Kidney epithelial cell (primary cell): ENCODE measurements at places on chromosomes 12 and 14. TPM values are rescaled to one million over a fixed set of nuclear protein-coding genes. Genes with fewer than 3 reads are reported as not detected.

Gene GLS2
- total RNA-seq = 2.3 and 3.3 TPM in 2 replicates

Gene ACTR10
- total RNA-seq = 83.6 and 137 TPM in 2 replicates

Gene CCDC177
- total RNA-seq = under 0.01 and 0.13 TPM in 2 replicates

Gene APOLD1
- 1.4 and 2.0 TPM in 2 replicates for total RNA-seq

Gene SETD1B
- 8.1 and 9.6 TPM in 2 replicates for total RNA-seq

Gene ACOT6
- total RNA-seq = not detected in 2 replicates

Gene GYS2
- total RNA-seq = not detected in 2 replicates

Gene ART4
- not detected in 2 replicates for total RNA-seq

Gene KLRD1
- total RNA-seq = under 0.01 and 1.5 TPM in 2 replicates

Gene GNG2
- total RNA-seq = 3.3 and 4.1 TPM in 2 replicates

DNA sequence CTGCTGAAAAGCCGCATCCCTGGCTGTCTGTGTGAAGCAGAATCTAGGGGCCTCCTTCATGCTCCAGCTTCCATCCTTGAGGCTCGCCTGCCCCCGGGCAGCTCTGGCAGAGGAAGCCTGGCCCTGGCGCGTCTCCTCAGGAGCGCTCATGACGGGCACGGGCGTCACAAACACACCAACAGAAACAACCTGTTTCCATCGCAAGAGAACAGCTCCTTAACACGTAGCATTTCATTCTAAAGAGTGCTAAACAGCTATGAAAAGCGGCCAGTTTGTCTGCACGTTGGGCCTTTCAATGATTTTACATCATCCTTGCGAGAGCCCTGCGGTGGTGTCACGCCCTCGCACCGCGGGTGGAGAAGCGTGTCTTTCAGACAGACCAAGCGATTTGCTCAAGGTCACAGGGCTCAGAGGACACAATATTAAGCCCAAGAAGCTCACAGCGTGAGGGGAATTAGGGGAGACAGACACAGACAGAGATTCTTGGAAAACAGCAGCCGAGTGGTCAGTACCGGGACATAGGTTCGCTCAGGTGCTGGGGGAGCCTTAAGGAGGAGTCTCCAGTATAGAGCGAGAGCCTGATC is 4.9 kb downstream of the ADGRD1 start:
- DNase-seq = no peak

DNA sequence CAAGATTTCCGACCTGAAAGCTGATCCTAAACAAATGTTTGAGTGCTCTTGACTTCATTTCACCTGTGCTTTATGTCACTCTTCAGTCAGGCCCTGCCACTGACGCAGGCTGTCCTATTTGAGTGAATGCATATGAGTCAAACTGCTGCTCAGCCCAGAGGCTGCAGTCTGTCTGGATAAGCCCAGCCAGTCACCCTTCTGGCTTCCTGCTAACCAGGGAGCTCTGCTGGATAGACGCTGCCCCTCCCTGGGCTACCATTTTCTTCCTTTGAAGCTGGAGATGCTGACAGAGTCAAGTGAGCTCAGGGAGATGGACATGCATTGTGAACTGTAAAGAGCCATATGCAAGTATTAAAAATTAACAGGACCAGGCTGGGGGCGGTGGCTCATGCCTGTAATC is 5.1 kb upstream of the TUNAR start:
- DNase-seq = no peak

DNA sequence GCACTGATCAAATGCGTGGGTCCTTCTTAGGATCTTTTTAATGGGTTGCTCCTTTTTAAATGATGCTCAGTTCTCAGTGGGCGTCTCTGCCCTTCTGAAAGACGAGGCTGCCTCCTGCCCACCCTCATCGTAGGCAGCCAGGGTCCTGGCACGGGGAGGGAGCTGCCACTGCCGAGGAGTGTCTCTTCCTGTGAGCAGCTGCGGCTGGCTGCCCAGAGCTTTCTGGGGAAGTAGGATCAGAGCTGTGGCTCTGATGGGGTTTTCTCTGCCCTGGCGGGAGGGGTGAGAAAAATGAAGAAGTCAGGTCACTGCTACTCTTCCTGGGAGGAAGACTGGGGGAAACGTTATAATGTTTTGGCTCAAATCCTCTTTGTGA is 31.1 kb upstream of the BEGAIN start:
- DNase-seq = no peak

DNA sequence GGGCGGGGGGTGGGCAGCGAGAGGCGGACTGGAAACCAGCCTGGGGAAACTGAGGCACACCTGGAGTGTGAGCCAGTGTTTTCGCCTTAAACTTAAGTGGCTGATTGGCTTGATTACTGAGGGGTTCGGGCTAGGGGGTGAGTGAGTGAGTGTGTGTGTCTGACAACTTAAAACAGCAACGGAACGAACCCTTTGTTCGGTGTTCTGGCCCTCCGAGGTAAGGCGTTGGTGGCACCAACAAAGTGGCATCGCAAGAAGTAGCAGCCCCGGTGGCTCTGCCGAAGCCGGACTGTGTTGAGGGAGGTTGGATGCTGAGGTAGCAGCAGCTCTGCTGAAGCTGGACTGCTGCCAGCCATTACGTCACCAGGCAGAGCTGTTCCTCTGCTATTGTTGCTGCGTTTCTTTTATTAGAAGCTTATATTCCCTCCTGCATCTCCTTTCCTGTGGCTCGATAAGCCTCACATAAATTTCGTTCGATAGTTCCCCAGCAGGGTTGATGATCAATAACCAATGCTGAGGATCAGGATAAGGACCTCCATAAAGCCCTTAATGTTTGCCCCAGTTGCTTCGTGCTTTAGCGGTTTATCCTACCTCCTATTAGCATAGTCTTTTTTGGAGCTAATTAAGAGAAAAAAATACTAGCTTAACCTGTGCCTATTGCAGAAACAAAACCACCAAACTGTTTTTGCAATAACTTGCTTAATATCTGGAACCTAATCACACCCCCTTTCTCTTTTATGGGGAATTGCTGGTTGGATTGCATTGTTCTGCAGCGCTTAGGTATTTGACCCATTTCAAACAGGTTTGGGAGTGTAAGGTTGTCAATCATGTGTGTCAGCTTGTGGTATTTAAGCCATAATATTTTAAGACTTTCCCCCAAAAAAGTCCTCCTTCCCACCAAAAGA is 1.3 kb downstream of the GPR137C start:
- DNase-seq = peak; percentile 68

- DNase-seq = no peak
Measured at GRCh38 chr14:100709289-100710284, 17.1 kb upstream of the DLK1 start.

DNA sequence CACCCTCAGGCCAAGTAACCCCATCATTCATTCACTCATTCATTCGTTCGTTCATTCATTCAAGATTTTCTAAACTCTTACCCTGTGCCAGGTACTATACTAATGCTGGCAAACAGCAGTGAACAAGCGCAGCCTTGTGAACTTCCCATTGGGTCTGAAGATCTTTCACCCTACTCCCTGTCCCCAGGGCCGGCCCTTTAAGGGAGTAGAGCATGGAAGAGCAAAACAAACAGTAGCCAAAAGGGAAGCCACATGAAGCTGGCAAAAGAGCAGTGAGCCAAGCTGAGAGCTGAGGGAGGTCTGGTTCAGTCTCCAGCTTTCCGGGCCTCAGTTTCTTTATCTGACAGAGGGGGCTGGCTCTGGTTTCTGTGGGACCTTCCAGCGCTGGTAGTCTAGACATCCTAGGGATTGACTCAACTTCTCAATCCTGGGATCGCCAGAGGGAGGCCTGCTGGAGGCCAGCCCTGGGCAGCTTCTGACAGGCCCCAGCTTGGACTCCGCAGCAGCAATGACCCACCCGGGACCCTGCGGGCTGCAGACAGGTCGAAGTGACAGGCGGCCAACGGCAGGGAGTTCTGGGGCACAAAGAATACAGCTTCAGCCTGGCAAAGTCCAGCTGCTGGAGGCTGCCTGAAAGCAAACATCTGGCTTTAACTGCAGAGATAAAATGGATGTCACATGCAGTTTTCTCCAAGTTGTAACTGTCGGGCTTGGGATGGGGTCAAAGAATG is 27.1 kb downstream of the ACTN1 start:
- no peak for DNase-seq

GRCh38 chr14:24078146-24078545 is 6.8 kb downstream of the CPNE6 start:
- no peak for DNase-seq

DNA sequence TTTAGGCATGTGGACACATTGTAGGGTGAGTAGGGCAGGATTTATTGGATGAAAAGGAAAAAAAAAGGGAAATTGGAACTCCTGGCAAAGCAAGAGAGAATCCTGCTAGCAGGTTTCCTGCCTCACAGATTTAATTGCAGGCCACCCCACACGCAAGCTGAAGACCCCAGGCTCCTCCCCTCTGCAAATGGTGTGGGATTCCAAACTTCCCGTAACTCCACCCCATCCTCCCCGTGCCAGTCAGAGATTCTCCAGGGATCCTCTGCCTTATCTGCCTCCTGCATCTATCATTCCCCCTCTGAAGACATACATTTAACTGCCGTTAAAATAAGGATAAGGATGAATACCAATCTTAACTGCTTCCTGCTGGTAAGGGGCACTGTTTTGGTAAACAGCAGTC is 249.8 kb upstream of the GARIN2 start:
- DNase-seq = no peak

DNA sequence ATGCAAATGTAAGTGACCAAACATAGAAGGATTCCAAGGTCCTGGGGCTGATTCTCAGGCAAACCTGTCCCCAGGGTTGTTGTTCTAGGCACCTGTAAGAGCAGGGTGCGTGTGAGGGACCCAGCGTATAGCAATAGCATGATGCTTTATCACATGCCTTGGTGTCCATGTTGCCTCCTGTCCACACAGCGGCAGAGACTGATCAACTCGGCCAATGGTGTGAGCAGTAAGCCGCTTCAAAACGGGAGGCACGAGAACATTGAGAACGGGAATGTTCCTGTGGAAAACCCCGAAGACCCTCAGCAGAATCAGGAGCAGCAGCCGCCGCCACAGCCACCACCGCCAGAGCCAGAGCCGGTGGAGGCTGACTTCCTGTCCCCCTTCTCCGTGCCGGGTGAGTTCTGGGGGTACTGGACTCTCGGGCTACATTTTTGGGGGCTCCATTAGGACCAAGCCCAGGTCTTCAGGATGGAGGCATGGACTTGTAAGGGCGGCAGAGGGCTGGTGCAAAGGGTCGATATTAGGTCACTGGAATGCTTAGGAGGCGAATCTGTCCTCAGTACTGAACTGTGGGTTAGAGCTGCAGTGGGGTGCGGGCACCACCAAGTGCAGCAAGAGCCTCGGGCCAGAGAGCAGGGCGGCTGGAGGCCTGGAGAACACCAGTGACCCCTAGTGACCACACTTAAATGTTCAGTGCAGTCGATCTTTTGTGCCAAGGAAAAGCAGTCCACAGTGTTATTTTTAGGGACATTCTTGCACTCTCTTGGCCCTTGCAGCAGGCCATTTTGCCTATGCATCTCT is 57.2 kb upstream of the RIN3 start:
- no peak for DNase-seq

- no peak for DNase-seq
Measured at GRCh38 chr14:68807987-68808386, 15.1 kb upstream of the ZFP36L1 start.

- no peak for DNase-seq
Measured at GRCh38 chr14:34324363-34324795, 137.7 kb downstream of the SPTSSA start.

- DNase-seq = no peak
Measured at GRCh38 chr12:123141615-123142517, 9.0 kb downstream of the PITPNM2 start.

DNA sequence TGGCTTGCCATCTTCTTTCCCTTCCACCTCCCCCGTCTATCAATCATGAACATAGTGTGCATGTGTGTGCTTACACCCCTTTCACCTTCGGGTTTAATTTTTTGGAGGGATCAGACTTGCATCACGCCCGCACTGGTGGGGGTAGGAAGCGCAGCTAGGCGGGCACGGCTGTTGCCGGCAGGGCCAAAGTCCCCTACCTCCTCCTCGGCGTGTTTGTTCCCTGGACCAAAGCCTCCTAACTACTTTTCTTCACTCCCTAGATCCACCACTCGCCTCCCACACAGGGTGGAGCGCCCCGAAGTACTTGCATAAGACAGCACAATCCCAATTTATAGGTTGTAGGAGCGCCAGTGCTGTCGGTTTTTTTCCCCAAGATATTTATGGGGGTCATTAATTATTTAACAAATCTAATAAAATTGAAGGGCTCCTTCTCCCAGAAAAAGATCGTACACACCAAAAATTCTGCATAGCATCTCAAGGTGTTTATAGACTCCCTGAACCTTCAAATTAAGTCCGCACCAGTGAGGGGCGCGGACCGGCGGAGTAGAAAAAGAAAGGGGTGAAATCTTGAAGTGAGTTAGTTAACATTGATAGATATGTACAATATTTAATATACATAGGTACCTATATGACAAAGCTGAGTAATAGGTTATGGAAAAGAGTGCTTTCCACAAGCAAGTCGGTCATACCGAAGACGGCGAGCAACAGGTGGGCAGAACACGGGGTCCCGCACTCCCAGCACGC is 717 bp downstream of the PKP2 start:
- DNase-seq = no peak

DNA sequence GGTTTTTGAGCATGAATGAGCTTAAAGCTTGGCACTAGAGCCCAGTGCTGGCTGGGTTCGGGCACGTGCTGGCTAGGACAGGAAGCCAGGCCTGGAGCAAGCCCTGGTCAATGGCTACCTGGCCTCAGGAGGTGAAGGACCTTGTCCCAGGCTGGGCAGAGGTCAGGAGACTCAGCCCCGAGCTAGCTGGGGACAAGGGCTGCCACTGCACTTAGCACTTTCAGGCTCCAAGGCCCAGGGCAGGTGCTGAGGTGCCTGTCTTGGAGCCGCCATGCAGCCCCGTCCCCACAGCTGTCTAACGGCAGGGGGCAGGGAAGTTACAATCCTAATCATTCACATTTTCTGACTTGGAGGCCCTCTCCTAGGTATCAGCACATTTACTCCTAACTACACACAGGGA is 4.3 kb upstream of the AQP6 start:
- DNase-seq = no peak

GRCh38 chr12:16189849-16190248 is 87.6 kb downstream of the SLC15A5 start:
- no peak for DNase-seq

- DNase-seq = no peak
Measured at GRCh38 chr14:104390941-104391901, 188.3 kb upstream of the C14orf180 start.

DNA sequence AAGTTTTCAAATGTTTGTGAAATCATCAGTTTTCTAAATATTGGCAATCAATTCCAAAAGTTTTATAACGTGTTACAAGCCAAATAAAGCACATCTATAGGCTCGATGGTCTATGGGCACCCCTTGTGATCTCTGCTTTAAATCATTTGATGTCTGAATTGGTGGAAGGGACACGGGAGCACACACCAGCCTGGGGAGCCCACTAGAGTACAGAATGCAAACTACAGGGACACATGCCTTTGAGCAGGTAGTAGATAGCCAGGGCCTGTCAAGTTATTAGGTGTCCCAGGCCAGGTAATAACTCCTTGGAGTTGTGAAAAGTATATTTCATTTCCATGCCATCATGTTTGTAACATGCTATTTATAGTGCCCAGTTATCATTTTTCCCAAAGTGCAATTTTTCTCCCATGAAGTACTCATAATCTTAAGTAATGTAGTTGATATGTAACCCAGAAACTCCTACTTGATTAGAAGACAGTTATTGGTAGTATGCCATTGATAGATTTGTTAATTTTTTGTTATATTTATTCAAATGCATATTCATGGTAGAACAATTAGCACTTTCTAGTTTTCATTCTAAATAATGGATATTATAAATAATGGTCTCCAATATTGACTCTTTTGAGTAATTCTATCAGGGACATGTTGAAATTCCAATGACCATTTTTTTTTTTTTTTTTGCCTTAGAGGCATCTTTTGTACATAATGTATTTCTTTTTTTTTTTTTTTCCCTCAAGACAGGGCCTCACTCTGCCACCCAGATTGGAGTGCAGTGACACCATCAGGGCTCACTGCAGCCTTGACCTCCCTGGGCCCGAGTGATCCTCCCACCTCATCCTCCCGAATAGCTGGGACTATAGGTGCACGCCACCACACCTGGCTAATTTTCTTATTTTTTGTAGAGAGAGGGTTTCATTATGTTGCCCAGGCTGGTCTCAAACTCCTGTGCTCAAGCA is 96.9 kb upstream of the FGD4 start:
- no peak for DNase-seq
